ENCODE measurements at places on chromosomes 3 and 15. TPM values are rescaled to one million over a fixed set of nuclear protein-coding genes. Genes with fewer than 3 reads are reported as not detected.

CYP1A2 gene
- total RNA-seq: not detected

EHD4 gene
- 23.1 TPM for total RNA-seq

CLEC3B gene
- total RNA-seq: 184 TPM

GRCh38 chr15:41804361-41804760 is 23.5 kb upstream of the JMJD7 start:
- H3K36me3 ChIP-seq: peaks cover 17% of the 10 kb centered on the region
- no peak overlapping the region for H3K4me3 ChIP-seq
- H3K4me1 ChIP-seq: peaks cover 6% of the 10 kb centered on the region
- H3K27me3 ChIP-seq: no peaks in the 10 kb centered on the region
- no peak for DNase-seq

- no peak overlapping the region for H3K27ac ChIP-seq
- no peak for DNase-seq
- no peaks in the 10 kb centered on the region for H3K36me3 ChIP-seq
Measured at GRCh38 chr15:36914466-36914865, 185.9 kb downstream of the MEIS2 start.

All from muscle of leg (tissue), 16 donors.